ENCODE measurements at places on chromosomes 12 and 14. TPM values are rescaled to one million over a fixed set of nuclear protein-coding genes. Genes with fewer than 3 reads are reported as not detected.

Gene BCL2L2
- total RNA-seq = 22.3 TPM

Gene CHST11
- total RNA-seq = 37.0 TPM

- DNase-seq = peak; percentile 83
Observed at GRCh38 chr12:57727758-57728395, 10.7 kb downstream of the AGAP2 start.

DNA sequence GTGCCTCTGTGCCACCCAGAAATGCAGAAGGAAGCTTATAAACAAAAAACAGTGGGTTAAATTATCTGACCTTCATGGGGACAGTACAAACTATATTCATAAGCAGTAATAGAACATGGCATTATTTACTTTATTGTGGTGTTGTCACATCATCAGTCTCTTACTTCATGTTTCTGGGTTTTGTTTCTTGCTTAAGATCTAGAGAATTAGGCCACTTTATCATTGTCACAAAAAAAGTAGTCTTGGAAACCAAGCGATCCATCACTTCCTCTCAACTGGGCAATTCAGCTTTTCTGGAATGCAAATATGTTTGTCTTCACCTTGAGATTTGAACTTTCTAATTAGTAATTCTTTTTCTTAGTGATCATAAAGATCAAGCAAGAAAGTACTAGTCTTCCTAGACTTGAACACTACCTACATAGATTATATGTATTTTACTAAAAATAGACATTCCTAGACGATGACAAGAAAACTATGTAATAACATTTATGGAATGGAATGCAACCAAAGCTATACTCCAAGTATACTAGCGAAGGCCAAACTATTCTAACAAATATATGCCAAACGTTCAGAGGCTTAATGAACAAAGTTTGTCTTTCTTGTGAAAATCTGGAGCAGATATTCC lies 363.4 kb downstream of the DAD1 start:
- no peak for DNase-seq

DNA sequence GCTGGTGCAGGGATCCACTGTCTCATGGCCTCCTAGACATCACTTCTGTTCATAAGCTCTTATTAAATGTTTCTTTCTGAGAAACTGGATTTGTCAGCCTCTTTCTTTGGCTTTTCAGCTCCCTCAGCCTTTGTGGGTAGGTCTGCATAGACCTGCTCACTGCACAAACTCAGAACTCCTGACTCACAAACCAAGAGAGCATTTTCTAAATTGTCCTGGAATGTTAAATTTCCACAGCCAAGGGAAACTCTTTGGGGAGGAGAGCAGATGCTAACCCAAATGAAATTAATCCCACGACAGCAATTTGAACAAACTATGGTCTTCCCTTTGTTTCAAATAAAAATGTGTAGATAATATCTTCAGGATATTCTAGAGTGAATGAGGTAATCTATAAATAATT lies 19.5 kb upstream of the CERS5 start:
- DNase-seq = peak; percentile 66

Data from SJCRH30 (cell line).